NCI-H345 (cell line): ENCODE measurements at places on chromosomes 6 and 20.
A peak's percentile ranks its signal among the peaks of the same experiment; 100 is the strongest.

GRCh38 chr6:35719830-35720733 lies 16.8 kb upstream of the ARMC12 start:
- peak; percentile 2 for DNase-seq

GRCh38 chr6:57262901-57263694 lies 41.0 kb upstream of the RAB23 start:
- DNase-seq: no peak

- no peak for DNase-seq
Observed at GRCh38 chr6:85865420-85866369, 223.0 kb upstream of the SYNCRIP start.

GRCh38 chr20:38021087-38021772 lies 12.0 kb downstream of the TTI1 start:
- no peak for DNase-seq

DNA sequence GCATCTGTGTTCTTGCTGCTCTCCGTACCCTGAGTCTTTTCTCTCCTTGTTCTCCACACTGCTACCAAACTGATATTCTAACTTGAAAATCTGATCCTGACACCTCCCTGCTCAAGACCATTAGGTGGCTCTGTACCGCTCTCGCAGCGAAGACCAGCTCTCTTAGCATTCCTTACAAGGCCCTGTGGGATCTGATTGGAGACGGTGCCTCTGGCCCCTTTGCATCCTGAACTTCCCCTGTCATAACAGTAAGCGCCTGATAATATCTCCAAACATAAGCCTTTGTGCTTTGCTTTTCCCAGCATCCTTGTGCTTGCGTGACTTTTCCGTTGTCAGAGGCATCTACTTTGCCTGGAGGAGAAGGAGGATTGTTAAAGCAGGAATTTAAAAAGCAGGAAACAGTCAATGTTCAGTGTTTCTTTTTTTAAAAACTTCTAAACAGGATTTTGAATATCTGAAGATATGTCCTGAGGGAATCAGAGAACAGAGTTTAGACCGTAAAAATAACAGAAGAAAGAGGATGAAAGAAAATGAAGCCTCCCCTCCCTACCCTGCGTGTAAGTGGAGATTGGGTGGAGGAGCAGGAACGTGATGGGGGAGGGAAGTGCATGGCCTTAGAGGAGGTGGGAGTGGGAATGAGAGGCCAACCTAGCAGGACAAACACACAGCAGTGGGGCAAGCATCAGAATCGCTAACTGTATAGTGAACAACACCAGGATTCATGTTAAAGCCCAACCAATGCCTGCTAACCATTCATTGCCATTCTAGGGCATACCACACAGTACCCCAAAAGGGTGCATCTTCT lies 89.2 kb upstream of the STMND1 start:
- no peak for DNase-seq

DNA sequence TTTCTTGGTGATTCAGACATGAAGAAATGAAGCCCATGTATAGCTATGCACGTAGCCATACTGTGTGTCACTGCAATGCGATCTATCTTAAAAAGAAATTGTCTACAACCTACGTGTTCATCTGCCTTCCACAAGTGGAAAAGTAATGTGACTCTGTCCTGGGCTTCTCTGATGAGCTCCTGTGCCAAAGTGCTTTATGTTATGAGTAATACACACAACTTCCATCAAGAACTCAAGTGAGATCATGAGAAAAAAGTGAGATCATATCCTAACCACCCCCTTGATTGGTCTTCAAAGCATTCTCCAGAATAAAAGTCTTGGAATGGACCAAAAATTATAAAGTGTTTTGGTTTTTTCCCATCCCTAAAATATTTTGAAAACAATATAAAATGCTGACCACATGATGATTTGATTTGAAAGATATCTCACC lies 114.3 kb downstream of the DST start:
- DNase-seq: no peak

DNA sequence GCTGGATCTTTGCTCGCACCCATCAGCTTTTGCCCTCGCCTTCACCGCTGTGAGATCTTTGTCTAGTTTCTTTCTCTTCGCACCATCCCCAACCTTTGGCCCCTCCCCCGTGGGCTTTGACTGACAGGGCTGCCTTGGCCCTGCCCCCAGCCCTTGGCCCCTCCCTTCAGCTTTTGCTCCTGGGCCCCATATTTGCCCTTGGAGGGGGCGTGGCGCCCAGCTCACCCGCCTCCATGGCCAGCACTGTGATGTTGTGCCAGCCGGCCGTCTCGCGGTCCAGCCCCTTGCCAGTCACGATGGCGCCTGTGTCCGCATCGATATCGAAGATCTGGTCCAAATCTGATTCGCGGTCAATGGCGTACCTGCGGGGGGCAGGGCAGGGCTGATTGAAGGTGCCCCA lies 81.1 kb downstream of the CD40 start:
- no peak for DNase-seq

DNA sequence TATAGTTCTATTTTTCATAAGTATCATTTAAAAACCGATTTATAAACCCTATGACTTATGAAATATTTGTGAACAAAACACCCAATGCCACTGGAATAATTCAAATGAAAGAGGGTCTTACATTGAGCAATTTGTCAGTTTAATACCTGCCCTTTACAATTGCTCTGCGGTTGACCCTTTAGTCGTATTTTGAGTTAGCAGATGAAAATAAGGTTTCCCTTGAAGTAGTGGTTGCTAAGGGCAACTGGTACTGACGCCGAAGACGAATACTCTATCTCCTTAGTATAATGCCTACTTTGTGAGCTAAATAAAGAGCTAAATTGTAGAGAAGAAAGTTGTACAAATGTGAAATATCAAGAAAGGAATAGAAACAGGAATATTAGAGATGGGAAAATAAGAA lies 69.4 kb downstream of the KCNQ5 start:
- DNase-seq: no peak

DNA sequence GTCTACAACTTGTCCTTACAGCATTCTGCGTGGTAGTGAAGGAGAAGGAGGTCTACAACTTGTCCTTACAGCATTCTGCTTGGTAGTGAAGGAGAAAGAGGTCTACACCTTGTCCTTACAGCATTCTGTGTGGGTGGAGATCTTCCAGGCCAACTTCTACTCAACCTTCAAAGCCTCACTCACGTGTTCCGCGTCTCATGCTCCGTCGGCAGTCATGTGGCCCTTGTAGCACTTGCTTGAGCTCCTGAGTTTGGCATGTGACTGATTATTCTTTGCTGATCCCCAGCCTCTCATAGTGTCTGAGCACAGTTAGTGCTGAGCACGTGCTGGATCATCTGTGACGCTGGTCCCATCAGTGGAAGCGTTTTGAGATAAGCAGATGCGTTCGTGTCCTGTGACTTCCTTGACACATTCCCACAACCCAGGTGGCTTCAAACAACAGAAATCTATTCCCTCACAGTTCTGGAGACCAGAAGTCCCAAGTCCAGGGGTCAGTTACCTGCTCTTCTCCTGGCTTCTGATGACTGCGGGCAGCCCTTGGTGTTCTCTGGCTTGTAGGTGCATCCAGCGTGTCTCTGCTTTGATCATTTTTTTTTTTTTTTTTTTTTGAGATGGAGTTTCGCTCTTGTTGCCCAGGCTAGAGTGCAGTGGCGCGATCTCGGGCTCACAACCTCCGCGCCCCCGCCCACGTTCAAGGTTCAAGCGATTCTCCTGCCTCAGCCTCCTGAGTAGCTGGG lies 2.6 kb downstream of the SS18L1 start:
- DNase-seq: no peak

GRCh38 chr6:166957087-166957804 lies 896 bp upstream of the RNASET2 start:
- DNase-seq: peak; percentile 61

- DNase-seq: peak; percentile 33
Observed at GRCh38 chr20:45450097-45450818, 19.3 kb upstream of the WFDC2 start.

DNA sequence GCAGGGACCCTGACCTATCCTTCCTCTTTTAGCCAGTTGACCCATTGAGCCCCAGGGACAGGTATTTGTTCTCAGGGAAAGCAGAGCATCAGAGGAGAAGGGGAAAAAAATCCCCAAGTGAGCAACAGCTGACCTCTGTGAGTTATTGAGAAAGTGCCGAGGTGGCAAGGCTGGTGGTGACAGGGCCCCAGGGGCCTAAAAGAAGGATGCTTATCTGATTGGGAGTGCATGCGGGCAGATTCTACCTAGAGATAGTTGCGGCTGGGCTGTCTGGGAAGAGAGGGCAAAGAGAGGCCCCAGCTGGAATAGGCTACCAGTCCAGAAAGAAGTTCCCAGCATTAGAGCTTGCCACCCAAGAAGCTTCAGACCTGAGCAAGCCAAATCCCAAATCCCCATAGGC lies 26.5 kb upstream of the MAFB start:
- DNase-seq: no peak

- no peak for DNase-seq
Observed at GRCh38 chr6:74705451-74705850, 500.4 kb downstream of the COL12A1 start.

GRCh38 chr6:118935978-118936703 lies 1.2 kb upstream of the MCM9 start:
- DNase-seq: no peak

- DNase-seq: no peak
Observed at GRCh38 chr6:53581856-53582255, 37.0 kb upstream of the GCLC start.

- no peak for DNase-seq
Observed at GRCh38 chr20:916125-916799, at the start of gene ANGPT4. ANGPT4 (minus strand) TSS chr20:916334; CDS start chr20:916214, 120 bp downstream.

- no peak for DNase-seq
Observed at GRCh38 chr6:62229231-62229630, 56.8 kb downstream of the KHDRBS2 start.

DNA sequence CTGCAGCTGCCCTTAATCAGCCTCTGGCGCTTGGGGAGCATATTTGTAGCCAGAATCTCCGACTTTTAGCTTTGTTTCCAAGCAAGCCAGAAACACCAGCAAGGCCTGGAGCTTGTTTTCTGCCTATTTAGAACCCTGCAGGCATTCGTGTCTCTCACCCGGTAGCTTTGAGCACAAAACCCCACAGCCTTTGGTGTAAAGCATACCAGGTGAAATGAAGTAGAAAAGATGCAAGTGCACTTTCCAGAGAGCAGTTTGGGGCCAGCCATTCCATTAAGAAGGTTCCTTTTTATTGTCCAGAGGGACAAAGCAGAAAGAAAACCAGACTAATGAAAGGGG lies 736 bp downstream of the FAM217B start:
- DNase-seq: no peak

DNA sequence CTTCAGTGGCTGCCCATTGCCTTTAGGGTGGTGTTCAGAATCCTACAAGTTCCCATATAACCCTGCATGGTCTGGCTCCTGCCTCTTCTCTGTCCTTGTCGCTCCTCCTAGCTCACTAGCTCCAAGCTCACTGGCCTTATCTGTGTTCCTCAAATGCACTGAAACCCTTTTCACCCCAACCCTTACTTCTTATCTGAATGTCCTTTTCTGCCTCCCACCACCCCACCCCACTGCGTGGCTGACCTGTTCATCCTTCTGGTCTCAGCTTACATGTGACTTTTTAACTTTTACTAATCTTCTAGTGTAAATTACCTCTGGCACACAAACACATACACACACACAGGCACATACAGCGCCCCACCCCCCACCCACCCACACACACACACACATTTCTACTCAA lies 41.0 kb upstream of the GLP1R start:
- DNase-seq: no peak

GRCh38 chr6:37934276-37934675 lies 114.7 kb downstream of the ZFAND3 start:
- no peak for DNase-seq

DNA sequence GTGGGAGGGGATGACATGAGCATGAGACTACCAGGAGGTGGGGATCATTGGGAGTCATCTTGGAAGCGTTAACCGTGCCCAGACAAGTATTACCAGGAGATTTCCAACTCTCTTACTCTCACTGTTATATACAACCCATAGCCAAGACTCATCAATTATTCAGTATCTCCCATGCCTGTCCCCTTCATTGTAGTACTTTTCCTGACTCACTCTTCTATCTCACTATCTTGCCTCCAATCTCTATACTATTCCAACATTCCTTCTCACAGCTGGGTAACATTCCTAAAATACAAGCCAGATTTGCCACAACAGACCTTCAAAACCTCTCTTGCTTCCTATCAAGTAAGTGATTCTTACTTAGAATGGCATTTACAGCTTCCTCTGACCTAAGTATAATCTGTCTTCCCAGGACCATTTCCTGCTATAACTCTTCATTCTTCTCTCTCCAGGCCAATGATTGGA lies 226.3 kb upstream of the SMLR1 start:
- no peak for DNase-seq

GRCh38 chr6:147234685-147235084 lies 30.5 kb downstream of the STXBP5 start:
- DNase-seq: no peak

- DNase-seq: no peak
Observed at GRCh38 chr6:69917834-69918233, 51.5 kb downstream of the COL19A1 start.

DNA sequence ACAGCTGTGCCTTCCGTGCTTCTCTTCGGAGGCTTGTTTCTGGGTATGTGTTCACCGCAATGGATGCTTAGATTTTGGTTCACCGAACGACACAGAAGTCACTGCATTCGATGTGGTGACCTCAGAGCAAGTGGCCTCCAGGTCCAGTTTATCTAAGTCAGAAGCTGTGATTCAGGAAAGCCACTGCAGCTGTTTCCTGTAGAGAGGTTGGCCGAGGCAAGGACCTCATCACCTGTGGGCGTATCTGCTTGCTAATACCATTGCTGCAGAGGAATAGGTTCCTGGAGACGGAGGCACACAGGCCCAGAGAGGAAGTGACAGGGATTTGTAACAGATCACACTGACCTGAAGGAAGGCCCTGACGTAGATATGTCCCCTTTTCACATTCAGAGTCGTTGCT lies 82.7 kb downstream of the FARS2 start:
- DNase-seq: no peak

DNA sequence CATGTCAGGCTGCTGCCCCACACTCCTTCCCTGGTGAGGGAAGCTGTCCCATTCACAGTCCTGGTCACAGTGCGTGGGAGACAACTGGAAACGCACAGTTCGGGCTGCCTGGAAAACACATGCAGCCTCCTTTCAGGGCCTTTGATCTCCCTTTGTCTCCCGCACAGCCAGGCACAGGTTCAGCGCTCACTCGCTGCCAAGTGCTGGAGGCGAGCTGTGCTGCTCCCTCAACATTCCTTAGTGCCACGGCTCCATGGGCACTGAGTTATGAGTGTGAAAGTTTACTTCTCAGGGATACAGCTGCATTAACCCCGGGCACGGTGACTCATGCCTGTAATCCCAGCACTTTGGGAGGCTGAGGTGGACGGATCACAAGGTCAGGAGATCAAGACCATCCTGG lies 9.1 kb downstream of the YTHDF1 start:
- DNase-seq: no peak

GRCh38 chr20:53922901-53923314 lies 147.5 kb downstream of the BCAS1 start:
- no peak for DNase-seq

- DNase-seq: no peak
Observed at GRCh38 chr6:90490030-90490716, 96.7 kb downstream of the MAP3K7 start.

DNA sequence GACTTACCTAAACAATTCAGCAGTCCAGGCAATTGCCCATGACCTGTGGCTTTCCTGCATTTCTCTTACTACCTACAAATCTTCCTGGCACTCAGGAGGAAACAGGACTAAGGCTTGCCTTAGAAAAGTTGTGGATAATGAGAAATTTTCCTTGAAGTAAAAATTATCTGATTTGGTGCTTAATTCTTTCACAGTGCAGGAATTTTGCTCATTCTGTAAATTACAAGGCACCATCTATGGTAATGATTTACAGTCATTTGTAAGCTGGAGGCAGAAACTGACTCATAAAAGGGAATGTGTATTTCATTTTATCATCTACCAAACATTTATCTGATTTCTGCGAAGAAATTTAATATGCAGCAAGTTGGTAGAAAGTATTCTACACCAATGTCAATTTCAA lies 211.5 kb upstream of the FKBP1C start:
- no peak for DNase-seq

GRCh38 chr6:159916752-159917151 lies 26.0 kb downstream of the MAS1 start:
- no peak for DNase-seq
